ENCODE measurements at places on chromosomes 7 and 10.

GRCh38 chr10:62852961-62853702 lies 37.0 kb upstream of the EGR2 start:
- no peak for DNase-seq

- no peak for DNase-seq
Measured at GRCh38 chr7:111499027-111499426, 63.3 kb downstream of the IMMP2L start.

GRCh38 chr10:76939933-76940468 lies 697.6 kb downstream of the KCNMA1 start:
- no peak for DNase-seq

- no peak for DNase-seq
Measured at GRCh38 chr7:157282141-157282801, 54.5 kb upstream of the DNAJB6 start.

DNA sequence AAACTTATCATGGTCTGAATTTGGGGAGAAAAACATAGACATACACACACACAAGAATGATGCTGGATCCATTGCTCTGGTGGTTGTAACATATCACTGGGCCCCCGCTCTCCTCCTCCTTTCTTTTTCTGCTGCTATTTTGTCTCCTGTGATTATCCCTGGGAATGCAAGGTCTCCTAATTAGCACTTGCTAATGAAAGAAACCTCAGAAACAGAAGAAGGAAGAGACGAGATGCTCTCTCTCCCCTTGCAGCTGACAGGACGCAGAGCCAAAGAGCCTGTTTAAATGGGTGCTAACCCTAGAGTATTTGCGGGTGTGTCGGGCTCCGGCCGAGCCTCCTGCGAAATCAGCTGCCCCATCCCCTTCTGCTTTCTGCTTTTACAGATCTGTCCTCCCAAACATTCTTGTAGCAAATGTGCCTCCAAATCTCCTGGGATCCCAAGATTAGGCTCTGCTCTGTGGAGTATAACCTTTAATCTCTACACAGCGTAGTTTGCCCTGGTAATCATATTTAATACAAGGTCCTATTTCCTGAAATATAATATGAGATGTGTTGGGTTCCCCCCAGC lies 81.5 kb downstream of the FRMPD2 start:
- DNase-seq = no peak

DNA sequence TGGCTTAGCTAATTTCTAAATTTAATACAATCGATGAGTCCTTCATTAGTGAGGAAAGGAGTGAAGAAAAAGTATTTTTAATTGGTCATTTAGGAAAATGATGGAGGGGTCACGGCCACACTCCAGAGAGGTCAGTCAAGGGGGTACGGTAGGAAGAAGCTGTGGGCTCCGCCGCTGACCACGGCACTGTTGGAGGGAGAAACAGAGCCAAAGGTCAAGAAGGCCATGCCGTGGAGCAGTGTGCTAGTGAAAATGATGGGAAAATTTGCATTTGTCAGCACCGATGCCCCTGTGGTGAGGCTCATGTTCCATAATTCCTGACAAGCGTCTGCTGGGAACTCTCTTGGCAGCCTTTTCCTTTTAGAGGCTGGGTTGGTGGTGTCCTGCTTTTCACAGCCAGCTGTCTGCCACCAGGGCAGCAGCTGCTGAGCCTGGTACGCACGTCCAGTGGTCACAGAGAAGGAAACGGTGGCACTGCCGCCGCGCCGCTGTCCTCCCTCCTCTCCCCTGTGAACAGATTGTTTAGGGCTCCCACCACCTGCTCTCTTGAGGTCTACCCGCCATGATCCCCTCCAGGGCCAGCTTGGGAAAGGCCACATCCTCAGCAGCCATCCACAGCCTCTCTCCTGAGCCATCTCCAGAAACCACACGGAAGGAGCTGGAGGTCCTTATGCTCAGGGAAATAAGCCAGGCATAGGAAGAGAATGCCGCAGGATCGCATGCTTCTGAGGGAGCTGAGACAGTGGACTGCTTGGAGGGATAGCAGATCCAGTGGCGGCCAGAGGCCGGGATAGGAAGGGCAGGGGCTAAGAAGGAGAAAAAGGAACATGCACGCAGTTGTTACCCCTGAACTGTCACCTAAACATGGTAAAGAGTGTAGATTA lies 263.7 kb upstream of the PPP2R2D start:
- no peak for DNase-seq

- DNase-seq = no peak
Measured at GRCh38 chr7:1590476-1590875, 20.6 kb upstream of the PSMG3 start.

GRCh38 chr7:33448035-33448434 lies 318.7 kb downstream of the BBS9 start:
- DNase-seq = no peak

GRCh38 chr7:141246426-141246825 lies 172.6 kb downstream of the TMEM178B start:
- DNase-seq = no peak

DNA sequence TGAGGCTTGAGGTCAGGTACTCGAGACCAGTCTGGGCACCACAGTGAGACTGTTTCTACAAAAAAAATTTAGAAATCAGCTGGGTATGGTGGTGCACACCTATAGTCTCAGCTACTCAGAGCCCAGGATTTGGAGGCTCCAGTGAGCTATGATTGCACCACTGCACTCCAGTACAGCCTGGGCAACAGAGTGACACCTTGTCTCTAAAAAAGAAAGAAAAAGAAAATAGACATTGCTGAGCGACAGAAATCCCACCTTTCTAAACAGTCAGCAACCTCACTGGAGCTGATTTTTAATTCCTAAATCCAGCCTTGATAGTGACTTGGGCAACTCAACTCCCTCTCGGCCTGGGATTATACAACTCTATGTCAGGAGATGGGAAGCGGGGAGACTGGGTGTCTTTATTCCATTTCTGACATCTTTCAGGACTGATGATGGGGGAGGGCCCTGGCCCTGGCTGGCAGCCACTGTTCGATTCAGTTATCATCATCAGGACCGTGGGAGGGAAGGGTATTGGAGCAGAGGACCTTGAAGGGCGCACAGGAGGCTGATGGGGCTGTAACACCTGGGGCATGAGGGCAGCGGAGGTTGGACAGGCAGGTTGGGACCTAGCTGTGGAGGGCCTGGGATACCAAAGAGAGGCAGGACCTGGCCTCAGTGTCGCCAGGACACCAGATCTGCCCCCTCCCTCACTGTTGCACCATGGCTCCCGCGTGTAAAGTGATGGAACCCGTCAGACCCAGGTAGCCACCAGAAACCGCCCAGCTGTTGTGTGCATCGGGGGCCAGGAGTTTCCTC lies 14.7 kb downstream of the HSPB1 start:
- DNase-seq = no peak

- no peak for DNase-seq
Measured at GRCh38 chr7:47627580-47628283, 45.8 kb upstream of the TNS3 start.

DNA sequence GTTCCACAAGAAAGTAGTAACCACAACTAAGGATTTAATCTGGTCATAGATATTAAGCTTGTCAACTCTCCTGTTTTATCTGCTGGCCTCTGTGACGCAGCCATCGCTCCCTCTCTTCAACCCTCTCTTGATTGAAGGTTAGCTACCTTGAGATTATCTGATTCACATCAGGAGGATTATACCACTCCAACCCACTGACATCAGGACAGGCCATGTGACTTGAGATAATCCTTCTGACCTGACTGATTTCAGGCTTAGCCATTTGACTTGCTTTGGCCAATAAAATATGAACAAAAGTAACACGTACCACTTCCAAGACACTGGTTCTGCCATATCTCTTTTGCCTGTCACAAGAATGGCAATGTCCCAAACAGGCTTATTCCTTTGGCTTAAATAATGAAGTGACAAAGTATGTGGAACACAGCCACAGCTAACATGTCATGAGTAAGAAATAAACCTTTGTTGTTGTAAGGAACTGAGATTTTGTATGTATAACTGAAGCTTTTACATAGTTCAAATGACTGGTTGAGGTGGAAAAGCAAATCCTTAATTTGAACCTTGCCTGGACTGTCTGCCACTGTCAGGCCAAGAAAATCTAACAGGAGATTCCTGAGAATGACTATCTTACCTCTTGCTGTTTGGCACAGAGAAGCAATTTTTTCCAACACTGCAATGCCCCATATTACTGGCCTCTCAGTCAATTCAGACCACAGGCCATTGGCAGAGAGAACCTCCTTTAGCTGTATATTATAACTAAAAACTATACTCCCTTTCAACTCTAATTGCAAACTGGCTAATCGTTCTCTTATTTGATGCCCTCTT lies 13.9 kb downstream of the ZNF438 start:
- no peak for DNase-seq

- no peak for DNase-seq
Measured at GRCh38 chr7:8561449-8561848, 128.0 kb downstream of the NXPH1 start.

DNA sequence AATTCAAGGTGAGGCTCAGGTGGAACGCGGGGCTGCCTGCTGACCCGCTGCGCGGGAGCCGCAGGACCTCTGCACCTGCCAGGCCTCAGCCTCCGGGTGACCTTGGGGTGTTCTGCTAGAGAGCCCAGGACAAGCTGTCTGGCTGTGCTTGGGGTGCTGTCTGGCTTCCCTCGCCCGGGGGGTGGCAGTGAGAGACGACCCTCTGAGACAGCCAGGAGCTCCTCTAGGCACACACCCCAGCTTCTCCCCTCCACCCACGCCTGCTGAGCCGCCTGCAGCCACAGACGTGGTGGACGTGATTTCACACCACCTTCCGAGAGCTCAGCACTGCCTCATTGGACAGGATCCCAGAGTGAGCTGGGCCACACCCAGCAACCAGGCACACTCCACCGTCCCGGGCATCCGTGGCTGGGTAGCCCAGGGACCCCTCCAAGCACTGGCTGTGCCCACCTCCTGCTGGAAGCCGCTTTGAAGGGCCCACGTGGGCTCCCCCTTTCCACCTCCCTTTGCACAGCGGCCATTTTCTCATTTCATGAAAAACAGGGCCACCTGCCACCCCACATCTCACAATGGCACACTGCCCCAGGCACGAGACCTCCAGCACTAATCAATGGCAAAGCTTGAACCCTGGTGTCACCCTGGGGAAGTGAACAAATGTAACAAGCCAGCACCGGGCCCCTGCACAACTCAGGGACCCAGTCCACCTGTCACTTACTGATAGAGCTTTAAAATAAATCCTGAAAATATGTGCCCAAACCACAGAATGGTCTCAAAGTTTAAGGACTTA lies 35.0 kb downstream of the ZFAND2A start:
- DNase-seq = no peak

GRCh38 chr7:91514591-91514990 lies 250.4 kb downstream of the FZD1 start:
- no peak for DNase-seq

GRCh38 chr7:38303866-38304265 lies 30.4 kb upstream of the TARP start:
- no peak for DNase-seq

DNA sequence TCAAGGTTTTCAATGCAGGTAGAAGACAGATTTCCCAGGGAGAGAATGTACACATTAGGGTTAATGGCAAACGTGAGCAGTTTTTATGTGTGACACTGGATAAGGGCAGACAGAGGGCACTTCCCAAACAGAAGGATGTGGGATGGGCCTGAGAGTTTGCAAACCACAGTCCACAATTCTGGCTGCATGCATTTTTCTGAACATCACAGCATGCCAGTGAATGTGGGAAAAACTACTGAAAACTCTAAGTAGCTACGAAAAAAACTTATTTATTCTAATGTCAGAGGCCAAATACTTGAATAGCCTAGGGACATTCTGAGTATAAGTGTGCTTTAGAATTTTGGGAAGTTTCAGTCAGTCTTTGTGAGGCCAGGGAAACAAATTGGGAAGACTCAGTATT lies 145.9 kb downstream of the NRCAM start:
- DNase-seq = no peak

DNA sequence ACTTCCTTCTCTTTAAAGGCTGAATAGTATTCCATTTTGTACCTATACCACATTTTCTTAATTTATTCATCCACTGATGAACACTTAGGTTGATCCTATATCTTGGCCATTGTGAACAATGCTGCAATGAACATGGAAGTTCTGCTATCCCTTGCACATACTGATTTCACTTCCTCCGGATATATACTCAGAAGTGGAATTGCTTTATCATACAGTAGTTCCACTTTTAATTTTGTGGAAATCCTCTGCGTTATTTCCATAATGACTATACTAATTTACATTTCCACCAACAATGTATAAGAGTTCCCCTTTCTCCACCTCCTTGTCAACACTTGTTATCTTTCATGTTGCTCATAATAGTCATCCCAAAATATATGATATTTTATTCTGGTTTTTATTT lies 312.6 kb downstream of the PLXDC2 start:
- no peak for DNase-seq

GRCh38 chr7:24057243-24057642 lies 226.7 kb upstream of the NPY start:
- DNase-seq = no peak

DNA sequence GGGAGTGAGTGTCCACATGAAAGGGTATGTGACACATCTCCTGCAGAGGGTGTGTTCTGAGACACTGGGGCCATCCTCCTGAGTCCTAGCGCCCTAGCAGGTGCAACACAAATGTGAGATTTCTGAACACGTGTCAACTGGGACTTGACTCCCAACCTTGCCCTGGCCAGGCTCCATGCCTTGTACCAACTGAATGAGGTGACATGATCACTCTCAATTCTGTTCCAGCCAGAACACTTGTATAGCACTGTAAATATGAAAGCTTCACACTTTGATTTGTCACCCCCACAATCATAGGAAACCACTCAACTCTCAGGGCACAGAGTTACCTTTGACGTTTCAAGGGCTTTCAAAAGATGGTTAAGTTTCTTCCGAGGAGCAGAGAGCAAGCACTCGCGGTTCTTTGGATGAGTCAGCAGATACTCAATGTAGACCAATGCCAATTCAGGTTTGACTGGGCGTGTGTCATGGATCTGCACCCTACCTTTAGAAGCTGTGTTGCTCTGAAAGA lies 48.6 kb downstream of the NCAPG2 start:
- no peak for DNase-seq

DNA sequence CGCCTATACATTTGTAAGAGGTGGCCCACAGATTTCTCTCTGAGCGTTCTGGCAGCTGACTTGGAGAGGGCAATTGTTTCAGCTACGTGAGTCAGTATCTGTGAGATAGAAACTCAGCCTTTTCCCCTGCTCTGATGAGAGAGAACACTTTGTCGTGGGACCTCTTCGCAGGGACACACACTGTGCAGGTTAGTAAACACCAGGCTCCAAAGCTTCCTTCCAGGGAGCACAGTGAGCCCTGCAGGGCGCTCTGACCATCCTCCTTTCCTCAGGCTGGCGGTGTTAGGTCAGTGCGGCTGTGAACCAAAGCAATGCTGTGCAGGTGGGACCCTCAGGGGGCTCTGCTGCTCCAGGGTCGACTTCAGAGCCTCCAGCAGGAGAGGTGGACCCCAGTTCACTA lies 152.2 kb upstream of the TCF7L2 start:
- DNase-seq = no peak

DNA sequence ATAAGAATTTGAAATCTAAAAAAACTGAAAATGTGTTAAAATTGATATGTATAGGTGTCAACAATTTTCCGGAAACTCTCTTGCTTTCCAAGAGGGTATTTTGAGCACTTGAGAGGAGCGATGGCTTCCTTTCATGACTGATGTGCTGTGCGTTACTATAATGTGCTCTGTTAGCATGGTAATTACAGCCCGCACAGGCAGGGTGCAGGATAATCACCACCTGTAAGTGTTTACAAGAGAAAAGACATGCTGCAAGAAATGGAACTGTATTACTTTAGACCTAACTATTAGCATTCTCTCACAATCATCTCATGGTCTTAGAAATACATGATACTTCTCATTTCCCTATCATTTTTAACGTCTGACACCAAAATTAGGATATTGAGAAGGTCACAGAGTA lies 92.4 kb upstream of the ADARB2 start:
- DNase-seq = no peak

Measured in urinary bladder (tissue), 4 donors.